Activated CD4-positive, alpha-beta T cell treated with anti-CD3 and anti-CD28 coated beads, Interleukin-2, amount 10 ng/mL, durations not matched to agents 24 days and 14 days (primary cell): ENCODE measurements at places on chromosomes 7 and 10. TPM values are rescaled to one million over a fixed set of nuclear protein-coding genes. Genes with fewer than 3 reads are reported as not detected.

DNA sequence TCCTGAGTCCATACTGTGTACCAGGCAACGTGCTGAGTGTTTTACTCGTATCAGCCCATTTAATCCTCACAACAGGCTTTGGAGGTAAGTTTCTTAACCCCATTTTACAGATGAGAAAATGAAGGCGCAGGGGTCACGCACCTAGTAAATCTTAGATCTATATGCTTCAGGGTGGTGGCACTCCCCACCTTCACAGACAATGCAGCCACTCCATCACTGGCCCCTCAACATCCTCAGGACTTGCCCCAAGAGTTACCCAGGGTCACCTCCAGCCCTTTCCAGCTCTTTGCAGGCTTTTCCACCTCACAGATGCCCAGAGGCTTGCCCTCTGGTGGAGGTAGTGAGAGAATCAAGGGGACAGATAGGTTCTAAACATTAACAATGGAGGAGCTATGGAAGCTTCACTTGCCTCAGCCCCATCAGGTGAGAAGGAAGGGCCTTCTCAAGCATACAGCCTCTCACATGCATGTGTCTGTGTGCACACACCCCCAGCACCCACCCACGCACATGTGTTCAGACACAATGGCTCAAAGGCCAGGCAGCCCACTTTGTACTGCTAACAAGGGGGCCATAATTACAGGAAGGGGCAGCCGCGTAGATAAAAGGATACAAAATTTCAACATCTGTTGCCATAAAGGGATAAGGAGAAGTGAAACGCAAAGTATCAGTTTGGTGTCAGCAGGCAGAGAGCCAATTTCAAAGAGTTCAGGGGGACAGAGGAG is 29.1 kb downstream of the DPCD start:
- no peak for DNase-seq

LAMB1 gene
- total RNA-seq: 0.12 TPM in 1 of 2 replicates, not detected in the other

DNA sequence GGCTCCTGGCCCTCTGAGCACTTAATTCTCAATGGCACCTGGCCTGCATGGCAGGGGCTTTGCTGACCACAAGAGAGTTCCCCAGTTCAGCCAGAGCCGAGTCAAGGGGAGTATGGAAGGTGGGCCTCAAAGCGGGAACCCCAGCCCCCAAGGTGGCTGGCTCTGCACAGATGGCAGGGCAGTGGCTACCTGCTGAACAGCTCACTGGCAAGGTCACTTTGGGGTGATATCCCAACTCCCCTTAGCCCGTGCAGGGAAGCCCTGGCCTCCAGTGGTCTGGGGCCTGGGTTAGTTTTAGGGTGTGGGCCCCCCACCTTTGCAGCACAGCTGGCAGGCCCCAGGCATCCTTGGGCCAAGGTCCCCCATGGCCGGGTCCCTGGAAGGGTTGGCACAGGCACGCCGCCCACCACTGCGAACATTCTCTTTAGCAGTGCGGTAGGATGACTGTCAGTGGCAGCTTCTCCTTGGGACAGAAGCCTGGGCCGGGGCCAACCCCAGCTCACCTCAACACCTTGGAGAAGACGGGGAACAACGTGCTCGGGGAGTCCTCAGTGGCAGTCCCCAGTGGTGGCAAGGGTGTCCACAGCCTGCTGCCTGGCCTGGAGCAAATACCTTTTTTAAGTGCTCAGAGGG is 36.8 kb downstream of the PPIF start:
- no peak for DNase-seq

DNA sequence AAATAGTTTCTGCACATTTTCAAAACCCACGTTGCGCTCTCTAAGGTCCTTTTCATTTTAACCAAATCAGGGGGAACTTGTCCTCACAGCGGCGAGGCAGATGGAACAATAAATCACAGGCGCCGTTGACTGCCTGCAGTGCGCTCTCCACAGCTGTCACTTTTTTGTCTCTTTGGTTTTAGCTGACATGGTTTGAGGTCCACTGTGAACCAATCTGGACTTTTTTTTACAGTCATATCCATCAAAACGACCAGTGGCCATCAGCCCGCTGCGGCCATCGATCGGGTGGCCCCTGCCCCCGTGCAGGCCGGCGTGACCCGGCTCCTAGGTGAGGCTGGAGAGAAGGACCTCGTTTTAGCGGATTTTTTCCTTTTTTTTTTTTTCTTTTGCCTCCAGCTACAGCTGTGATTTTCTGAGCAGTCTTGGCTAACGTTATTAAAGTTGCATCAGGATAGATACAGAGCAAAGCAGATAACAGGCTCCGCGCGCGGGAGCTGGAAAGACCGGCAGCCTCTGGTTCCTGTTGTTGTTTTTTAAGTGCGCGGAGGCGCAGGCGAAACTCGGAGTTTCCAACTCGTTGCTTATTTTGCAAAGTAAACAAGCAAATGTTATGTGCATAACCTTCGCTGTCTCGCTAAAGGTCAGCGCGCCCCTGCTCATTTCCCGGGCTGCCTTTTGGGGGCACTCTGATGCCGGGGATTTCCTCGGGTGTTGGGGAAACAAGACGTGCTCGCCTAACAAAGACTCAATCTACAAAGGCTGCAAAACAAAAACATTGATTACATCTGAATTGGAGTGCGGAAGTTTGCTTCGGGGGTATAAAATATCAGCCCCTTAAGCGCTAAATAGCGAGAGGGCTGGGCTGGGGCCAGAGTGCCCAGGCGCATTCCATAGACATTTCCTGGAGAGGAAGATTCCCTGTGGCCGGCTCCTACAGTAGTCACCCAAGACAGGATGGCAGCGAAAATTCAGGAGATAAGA is 414.8 kb upstream of the MKI67 start:
- DNase-seq: no peak

CYP2E1 gene
- 0.33 and 0.40 TPM in 2 replicates for total RNA-seq

PROSER2 gene
- total RNA-seq: 0.24 and 0.37 TPM in 2 replicates

DNA sequence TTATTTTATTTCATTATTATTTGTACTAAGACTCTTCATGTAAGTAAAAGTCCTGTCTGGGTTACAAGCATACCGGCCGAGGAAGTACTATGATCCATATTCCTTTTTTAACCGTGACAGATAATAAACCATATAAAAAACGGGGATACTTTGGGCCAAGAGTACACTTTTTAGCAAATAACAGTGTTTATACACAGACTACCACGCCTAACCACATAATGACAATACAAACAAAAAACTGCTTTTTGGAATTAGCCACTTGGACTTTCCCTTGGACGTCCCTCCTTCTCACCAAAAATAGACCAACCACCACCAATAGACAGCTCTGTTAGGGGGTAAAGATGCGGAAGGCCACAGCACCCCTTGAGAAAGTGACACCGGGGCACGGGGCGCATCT is 800 bp downstream of the MINDY3 start:
- DNase-seq: no peak

DNA sequence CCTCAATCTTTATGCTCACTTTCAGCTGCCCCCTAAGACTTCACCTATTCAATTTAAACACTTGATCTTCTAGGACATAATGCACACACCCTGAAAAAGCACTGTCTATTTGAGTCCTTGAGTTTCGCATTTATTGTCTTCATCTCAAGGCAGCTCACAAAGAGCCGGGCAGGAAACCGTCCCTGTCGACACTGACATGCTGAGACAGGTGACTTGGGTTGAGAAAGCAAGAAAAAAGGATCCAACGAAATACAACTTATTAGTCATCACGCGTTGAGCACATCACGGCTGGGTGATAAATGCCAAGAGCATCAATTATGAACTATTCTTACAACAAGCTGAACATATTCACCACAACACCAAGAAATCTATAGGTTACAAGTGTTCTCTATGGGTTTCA is 91.1 kb downstream of the CALN1 start:
- DNase-seq: no peak

AKR1E2 gene
- total RNA-seq: 6.6 and 7.9 TPM in 2 replicates

IDI2 gene
- total RNA-seq: not detected in 2 replicates

- DNase-seq: peak; percentile 87
Observed at GRCh38 chr7:100799037-100799896, 28.1 kb downstream of the EPHB4 start.

- no peak for DNase-seq
Observed at GRCh38 chr10:35349389-35349915, 13.1 kb downstream of the CCNY start.

- peak; percentile 80 for DNase-seq
Observed at GRCh38 chr10:26556748-26557640, 118.9 kb downstream of the APBB1IP start.

- no peak for DNase-seq
Observed at GRCh38 chr7:67983486-67983885, 986.9 kb downstream of the TYW1 start.

DNA sequence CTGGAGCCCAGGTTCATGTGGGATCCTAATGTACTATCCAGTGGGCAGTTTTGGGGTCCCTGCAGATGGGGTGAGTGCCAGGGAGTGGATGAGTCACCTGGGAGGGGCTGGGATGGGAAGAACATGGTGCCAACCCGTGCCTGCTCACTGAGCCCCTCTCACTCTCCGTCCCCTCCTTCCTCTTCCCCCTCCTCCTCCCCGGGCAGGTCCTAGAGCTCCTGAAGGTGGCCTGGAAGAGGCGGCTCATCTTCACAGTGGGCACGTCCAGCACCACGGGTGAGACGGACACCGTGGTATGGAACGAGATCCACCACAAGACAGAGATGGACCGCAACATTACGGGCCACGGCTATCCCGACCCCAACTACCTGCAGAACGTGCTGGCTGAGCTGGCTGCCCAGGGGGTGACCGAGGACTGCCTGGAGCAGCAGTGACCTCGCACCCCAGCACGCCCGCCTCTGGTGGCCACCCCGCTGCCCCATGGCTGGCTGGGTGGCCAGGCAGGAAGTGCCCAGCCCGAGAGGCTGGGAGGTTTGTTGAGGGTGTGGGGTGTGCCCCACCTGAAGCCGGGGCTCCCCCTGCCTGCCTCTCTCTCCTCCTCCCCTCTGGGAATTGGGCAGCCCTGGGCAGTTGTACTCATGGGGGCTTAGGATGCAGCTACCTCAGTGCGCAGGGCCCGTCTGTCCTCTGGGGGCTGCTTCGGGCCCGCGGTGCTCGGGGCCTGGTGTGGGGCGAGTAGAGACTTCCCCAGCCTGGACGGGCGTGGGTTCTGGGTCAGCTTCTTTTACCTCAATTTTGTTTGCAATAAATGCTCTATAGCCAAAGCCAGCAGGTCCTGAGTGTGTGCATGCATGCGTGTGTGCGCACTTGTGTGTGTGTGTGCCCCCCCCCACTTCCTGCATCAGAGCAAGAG is 4.9 kb upstream of the UPK3B start:
- DNase-seq: peak; percentile 47

- DNase-seq: no peak
Observed at GRCh38 chr10:42888504-42889095, 106.0 kb downstream of the BMS1 start.
